Daoy (cell line): ENCODE measurements at places on chromosomes 1 and 21.

- DNase-seq: no peak
These were observed 2.3 kb downstream of the SERBP1 start for GRCh38 chr1:67427947-67428346.

DNA sequence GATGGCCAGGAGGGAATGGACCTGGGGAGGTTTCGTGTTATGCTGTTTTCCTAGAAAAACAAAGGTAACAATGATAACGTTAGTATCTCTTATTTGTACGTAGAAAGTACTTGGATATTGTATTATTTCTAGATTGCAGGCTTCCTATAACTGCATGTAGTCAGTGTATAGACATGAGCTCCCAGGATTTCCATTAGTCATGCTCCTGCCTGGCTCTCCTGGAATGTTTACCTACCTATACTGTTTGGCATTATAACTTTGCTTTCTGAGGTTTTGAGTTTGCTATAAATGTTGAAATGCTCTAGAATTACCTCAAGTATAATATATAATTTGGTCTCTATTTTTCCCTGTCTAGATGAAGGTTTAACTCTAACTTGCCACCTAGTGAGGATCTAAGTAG, 66.1 kb downstream of the TTC3 start:
- no peak for DNase-seq

DNA sequence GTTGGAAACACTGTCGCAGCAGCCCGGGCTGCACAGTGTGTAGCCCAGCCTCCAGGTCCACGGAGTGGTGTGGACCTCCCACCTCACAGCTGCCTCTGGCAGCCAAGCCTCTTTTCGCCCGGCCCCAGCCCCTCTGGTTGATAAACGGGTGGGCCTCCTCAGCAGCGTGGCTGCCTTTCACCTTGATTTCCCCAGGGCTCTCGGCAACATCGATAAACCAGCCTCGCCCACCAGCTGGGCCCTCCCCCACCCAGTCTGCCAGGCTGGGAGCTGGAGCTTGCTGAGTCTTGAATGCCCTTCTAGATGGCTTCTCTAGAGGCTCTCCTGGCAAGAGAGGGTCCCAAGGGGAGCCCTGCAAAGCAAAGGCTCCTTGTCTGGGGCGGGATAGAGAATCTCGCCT, 31.0 kb upstream of the LHX4 start:
- no peak for DNase-seq

GRCh38 chr1:108617008-108617723, 43.7 kb downstream of the HENMT1 start:
- no peak for DNase-seq

- DNase-seq: no peak
These were observed 709.8 kb downstream of the LTN1 start for GRCh38 chr21:28282833-28283232.

DNA sequence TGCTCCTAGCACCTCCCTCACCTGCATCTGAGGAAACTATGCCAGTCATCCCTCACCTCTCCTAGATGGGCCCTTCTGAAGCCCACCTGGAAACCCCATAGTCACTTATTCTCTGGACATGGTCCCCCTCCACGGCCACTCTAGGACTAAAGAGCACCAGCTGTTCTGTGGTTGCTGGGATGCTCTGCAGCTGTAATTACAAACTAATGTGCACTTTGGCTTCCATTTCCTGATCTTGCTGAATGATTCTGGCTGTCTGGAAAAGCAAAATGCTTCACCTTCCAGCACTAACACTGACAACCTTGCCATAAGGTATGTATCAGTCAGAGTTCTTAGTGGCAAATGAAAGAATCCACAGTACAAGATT, 48.7 kb upstream of the PSEN2 start:
- DNase-seq: no peak

- no peak for DNase-seq
These were observed 105.7 kb downstream of the ZNF326 start for GRCh38 chr1:90100566-90100965.

GRCh38 chr1:229237320-229237719, 33.6 kb upstream of the RAB4A start:
- no peak for DNase-seq

- no peak for DNase-seq
These were observed 72.0 kb downstream of the MAN1C1 start for GRCh38 chr1:25688390-25689119.

- DNase-seq: peak; percentile 45
These were observed 57.6 kb upstream of the KIF1B start for GRCh38 chr1:10152709-10153284.

GRCh38 chr1:36448530-36449056, 1.7 kb downstream of the OSCP1 start:
- DNase-seq: no peak

DNA sequence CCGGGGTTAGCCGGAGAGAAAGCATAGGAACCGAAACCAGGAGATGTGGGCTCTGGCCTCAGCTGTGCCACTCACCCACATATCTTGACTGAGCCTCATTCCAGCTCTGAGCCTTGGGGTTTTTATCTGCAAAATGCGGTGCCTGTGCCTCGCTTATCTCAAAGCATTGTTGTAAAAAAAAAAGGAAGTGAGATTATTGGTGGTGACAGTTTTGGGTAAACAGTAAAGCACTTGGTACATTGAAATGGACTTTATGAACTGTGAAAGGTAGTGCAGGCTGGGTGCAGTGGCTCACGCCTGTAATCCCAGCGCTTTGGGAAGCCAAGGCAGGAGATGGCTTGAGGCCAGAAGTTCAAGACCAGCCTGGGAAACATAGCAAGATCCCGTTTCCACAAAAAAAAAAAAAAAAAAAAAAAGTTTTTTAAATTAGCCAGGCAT, 3.8 kb downstream of the PTAFR start:
- no peak for DNase-seq

DNA sequence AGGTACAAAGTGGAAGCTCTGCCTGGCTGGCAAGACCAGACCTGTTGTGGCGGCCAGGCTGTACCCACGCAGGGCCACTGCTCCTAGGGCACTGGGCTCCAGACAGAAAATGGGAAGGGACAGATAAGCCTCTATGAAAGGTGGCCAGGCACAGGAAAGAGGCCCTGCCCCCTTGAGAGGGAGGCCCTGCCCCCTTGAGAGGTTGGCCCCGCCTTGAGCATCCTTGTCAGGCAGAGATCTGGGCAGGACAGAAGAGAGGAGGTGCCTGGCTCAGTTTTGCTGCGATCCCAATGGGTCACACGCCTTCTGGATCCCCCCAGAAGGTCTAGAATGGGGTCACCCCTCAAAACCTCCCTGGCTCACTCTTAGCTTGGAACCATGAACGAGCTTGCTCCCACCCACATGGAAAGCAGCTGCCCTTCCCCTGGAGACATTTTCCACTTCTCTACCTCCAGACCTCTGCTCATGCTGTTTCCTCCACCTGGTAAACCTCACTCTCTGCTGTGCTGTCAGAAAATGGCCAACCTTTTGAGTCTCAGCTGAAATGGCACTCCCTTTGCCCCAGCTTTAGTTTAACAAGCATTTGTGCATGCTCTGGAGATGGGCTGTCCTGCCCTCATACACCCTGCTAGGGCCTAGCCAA, 17.5 kb upstream of the ECE1 start:
- DNase-seq: no peak

DNA sequence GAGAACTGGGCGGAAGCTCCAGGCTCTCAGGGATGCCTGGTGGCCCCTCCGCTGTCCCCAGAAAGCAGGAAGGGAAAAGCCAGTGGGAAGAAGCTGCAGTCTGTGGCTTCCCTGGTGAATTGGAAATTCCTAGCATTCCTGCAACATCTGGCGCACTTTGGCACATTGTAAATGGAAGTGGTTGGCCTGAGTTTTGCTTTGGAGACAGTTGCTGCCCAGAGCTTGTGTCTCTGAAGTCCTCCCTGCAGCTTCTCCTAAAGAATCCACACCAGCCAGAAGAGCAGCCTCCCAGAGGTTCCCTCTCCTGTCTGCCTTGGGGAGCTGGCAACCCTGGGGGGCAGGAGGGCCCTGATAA, 48.2 kb downstream of the ARHGEF10L start:
- peak; percentile 87 for DNase-seq

DNA sequence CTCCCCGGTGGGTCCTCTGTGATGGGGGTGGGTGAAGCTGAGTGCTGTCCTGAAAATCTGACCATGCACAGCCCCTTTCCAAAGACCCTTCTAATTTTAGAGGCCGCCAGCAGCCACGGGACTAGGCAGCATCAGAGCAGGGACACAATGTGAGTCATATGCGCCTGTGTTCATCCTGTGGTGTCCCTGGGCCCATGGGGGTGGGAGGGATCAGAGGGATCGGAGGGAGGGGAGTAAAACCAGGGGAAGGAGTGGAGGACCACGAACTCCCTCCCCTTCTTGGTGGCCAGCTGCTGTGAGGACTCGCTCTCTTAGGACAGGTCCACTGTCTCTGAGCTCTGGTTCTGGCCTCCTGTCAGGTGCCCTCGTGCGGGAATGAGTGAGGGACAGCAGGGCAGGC, 61.5 kb downstream of the ADARB1 start:
- no peak for DNase-seq

GRCh38 chr1:68015971-68016370, 34.5 kb downstream of the DIRAS3 start:
- no peak for DNase-seq

- DNase-seq: no peak
These were observed 817.9 kb upstream of the NEGR1 start for GRCh38 chr1:73100216-73100615.

DNA sequence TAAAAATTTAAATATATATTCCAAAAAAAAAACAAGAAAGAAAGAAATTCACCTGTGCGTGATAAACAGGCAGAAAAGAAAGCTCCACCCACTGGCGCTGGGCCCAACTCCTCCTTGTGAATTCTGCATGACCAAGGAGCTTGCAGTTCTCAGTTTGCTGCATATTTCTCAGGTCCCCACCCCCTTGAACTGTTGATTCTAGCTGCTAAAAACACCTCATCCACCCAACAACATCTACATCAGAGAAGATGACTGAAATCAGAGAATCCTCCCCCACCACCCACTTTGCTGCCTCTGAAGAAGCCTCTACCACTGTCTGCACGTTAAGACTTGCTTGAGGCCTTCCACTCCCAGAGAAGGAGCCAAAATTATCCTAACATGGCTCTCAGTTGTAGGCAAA, 104.8 kb downstream of the RGS2 start:
- no peak for DNase-seq

DNA sequence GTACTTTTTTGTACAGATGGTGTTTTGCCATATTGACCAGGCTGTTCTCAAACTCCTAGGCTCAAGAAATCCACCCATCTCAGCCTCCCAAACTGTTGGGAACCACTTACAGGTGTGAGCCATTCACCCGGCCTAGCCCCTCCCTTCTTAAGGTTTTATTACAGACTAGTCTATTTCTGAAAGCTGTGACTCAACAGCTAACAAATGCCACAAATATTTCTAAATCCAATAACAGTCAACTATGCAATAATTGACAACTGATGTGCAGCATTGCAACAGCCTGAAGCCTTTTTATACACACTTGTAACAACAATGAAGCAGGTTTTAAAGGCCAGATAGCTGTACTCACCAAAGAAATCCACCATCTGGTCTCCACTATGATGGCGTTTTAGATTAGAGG, 51.4 kb downstream of the GRIK1 start:
- DNase-seq: no peak

GRCh38 chr1:166383635-166384346, 217.0 kb upstream of the FAM78B start:
- no peak for DNase-seq

- DNase-seq: no peak
These were observed 23.4 kb downstream of the VAV3 start for GRCh38 chr1:107941531-107941930.

- no peak for DNase-seq
These were observed 310.2 kb downstream of the MRPL39 start for GRCh38 chr21:25297117-25297516.

DNA sequence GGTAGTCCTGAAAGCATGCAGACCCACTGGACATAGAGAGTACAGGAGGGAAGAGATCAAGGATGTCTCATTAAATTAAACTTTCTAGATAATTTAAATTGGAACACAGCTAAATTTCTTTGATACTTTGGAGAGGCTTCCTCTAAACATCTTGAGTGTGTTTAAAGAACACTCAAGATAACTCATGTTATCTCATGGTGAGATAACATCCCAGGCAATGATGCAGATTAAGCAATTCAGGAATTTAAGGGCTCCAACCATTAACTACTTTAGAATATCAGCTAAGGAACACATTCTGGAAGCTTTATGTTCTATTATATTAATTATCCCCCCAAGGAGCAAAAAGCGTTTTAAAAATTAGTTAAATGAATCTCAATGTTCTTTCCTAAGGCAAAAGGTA, 289.2 kb upstream of the RUNX1 start:
- DNase-seq: no peak

DNA sequence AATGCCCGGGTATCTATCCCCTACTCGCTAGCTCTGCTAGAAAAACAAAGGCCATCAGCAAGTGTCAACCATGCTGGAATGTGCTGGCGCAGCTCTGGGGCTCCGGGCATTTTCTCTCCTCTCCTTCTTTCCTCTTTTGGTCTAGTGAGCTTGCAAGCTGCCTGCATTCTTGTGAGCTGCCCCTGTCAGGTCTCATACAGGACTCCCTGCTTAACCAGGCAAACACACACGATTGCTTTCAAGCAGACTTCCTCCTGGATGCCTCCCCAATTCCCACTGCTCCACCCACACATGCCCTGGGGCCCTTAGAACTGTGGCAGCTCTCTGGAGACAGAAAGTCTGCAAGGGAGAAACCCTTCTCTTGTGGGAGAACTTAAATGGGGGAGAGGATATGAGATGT, 35.7 kb upstream of the SUCO start:
- peak; percentile 71 for DNase-seq

- DNase-seq: no peak
These were observed 3.3 kb downstream of the NCF2 start for GRCh38 chr1:183586926-183587325.

GRCh38 chr1:220454155-220454777, 73.7 kb upstream of the MARK1 start:
- DNase-seq: no peak

DNA sequence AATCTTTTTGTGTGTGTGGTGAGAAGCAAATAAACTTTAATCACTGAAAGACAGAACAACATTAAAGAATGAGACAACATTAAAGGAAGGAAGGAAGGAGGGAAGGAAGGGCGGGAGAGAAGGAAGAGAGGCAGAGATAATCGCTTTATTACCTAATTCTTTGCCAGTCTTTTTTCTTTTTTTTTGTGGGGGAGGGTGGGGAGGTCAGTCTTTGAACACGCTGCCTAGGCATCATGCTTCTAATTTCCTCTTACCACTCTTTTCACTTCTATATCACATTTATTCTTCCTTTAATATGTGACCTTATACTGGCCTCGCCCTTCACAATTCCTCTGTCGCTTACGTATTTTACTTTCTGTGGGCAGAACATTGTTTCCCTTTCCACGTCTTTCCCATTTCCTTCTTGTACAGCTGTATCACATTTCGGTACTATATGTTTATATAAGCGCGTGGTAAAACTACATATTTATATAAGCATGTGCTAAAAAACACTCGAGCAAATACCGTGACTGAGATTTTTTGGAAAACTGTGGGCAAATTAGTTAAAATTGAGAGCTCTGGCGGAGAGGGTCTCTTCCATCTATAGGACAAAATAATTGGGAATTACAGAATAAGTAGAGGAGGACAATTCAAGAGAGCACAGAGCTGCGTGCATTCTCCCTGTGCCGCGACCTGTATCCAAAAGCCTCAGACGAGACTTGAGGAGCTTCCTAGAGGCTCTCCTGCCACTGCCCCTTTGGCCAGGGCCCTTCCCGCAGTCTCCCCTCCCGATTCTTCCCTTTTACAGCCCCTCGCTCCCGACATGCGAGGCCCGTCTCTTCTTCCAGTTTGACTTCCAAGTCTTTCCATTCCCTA, 823 bp upstream of the PRKAA2 start:
- DNase-seq: peak; percentile 40
